ENCODE measurements at places on chromosomes 7 and 10.

DNA sequence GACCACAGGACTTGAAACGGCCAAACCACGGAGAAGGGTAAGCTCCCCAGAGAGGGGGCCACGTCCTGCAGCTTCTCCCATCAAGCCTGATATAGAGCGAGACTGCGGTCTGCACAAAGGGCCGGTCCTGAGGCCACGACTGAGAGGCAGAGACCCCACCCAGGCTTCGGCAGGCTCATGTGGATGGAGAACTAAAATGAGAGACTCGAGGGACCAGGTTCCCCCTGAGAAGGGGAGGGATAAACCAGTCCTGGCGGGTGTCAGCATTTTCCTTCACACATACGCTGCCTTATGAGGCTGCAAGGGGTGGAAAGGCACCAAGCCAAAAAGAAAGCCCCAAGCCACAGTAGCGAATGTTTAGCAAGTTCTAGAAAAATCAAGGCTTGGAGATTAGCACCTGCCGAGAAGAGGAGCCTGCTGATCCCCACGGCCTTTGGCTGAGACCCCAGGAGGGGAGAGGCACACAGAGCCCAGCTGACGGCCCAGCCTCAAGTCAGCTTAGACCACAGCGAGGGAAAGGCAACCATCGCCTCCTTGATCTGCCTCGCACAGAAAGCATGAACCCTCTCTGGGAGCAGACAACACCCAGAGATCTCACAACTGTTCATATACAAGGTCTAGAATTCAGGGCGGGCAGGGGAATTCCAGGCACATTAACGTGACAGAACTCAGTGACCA lies 92.6 kb upstream of the RNF32 start:
- no peak for DNase-seq

GRCh38 chr10:5958077-5958476 lies 19.3 kb downstream of the IL15RA start:
- DNase-seq: no peak

GRCh38 chr7:32515890-32516550 lies 20.7 kb downstream of the AVL9 start:
- no peak for DNase-seq

DNA sequence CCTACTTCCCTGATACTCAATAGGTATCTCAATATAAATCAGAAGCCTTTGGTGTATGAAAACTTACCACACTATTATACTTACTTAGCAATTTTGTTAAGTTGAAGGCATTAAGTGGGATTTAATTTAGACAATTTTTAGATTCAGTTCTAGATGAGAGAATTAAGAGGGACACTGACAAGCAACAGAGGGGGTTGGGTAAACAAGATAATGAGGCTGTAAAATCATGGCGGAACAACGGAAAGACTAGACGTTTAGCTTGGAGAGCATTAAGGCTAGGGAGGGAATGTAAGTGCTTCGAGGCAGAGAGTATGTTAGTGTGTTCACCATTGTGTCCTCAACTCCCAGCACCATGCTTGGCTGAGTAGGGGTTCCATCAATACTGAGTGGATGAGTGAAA lies 71.3 kb downstream of the DENND11 start:
- no peak for DNase-seq

DNA sequence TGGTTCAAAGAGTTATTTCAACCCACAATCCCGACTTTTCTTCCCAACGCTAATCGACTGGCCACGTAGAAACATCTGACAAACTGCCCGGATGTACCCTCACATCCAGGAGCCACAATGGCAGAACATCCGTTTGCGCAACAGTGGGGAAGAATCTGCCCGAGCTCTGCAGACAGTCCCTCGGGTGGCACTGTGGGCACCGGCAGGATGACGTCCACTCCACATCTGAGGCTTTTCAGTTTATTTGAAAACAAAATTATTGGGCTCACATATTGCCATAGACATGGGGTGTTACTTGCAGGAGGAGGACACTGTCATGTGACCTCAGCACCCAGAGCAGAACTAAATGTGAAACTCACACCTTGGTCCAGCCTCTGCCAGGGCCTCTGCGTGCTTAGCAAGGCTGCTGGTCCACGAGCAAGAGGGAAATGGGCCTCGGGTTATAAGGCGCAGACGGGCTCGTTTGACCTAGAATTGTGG lies 84.1 kb downstream of the MKI67 start:
- DNase-seq: peak; percentile 76

GRCh38 chr10:119281581-119282071 lies 74.3 kb downstream of the GRK5 start:
- peak; percentile 22 for DNase-seq

GRCh38 chr7:144812379-144813283 lies 23.2 kb downstream of the TPK1 start:
- no peak for DNase-seq

GRCh38 chr7:48304641-48305040 lies 133.4 kb downstream of the ABCA13 start:
- no peak for DNase-seq

DNA sequence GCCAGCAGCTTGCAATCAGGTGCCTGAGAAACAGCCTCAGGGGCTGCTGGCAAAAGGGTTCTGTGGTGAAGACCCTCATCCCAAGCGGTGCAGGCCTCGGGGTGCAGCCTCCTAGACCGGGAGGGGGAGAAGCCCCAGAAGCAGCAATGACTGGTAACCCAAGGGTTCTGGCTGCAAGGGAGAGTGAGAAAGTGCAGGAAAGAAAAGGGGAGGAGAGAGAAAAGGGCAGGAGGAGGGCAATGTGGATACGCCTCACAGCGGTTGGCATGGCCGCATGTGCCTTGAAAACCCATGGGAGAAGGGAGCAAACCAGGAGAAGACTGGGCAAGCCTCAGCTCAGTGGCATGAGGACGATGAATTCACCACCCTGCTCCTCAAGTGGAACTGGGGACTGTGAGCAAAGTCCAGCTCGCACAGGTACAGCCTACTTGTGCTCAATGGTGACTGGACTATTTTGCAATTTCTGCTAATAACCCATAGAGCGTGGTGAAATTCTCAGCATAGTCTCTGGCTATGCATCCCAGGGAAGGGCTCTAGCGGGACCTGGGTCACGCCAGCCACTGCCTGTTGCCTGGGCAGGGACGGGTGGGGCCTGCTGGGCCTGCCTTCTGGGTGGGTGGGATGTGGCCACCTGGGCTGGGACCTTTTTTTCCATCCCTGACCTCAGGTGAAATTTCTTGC lies 6.2 kb downstream of the CLRN3 start:
- DNase-seq: no peak

DNA sequence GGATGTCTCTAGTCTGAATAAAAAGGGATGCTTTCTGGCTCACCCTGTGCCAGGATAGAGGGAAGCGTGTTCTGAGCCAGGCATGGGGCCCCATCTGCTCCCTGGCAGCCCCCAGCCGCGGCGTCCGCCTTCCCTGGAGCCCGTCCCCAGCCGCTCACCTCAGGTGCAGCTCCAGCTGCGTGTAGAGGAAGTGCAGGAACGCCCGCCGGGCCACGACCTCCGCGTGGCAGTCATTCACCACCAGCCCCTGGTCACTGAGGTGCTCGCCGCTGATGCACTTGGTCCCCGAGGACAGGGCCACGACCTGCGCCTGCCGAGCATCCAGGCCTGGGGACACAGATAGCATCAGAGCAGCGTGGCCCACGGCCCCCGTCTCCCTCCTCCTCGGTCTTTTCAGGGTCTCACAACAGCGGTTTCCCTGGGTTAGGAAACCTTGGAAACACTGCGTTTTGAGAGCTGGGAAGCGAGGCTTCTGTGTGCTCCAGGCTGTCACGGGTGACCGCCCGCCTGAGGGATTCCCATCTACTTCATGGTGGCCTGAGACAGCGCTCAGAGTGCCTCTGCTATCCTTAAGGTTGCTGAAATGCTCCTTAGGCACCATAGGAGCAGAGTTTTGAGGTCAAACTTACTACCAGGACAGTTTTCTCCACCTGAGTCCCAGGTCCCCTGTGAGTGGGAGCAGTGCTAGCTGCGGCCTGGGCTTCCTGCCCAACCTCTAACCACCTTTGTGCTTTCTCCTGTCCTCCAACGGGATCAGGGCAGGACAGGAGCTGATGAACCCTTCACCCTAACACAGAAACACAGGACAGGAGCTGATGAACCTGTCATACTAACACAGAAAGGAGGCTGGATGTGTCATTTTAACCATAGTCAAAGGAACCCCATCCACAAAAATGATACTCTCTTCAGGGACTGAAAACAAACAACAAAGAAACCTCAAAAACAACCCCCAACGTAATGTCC lies 186.1 kb downstream of the WDR37 start:
- DNase-seq: peak; percentile 69

GRCh38 chr7:50851891-50852290 lies 69.2 kb upstream of the GRB10 start:
- no peak for DNase-seq

DNA sequence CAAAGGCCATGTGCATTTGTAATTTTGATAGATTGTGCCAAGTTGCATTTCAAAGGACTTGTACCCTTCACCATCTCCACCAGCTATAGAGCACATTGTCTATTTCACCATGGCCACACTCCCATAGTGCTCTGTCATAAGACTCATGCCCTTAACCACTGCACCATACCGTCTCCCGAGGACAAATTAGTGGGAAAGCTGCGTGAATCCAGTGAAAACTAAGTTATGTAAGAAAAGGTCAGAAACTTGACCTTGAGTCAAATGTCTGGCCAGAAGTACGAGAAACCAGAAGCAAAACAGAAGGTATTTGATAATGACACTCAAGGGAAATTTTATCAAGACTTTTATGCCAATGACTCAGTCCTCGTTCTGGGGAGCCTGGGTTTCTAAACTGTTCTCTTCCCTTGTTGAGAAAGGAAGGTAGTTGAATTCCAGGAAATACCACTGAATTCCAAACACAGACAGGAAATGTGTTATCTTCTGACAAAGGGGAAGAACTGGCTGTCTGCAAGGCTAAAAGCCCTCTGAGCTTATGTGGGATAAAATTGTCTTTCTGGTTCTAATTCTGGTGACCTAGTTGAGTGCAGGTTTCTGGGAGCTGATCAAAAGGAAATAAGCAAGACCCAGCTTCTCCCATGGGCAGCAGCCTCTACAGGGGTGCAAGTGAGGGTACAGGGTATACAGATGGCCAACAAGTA lies 49.7 kb downstream of the CDK1 start:
- DNase-seq: no peak

- no peak for DNase-seq
These were observed 40.5 kb downstream of the ADRB1 start for GRCh38 chr10:114084215-114084614.

DNA sequence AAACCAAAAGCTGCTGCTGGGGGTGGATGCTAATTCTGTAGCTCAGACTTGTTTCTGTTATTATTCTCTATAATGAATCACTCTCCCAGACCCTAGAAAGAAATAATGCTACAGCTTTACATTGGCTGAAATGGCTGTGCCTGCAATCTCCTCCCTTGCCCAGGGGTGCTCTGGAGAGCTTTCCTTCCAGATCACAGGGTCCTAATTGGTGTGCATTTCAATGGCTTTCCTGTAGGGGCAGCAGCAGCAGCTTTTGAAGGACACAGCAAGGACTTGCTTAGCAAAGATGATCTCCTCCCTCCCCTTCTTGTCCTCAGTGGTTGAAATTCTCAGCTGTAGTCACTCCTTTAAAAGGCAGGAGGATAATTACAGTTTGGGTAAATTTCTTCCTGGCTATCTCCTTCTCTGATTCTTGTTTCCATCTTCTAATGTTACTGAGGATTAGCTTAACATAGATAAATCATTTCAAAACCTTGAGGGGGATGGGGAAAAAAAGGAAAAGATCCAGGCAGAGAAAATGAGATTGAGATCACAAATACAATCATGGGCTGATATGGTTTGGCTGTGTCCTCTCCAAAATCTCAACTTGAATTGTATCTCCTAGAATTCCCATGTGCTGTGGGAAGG lies 120.2 kb upstream of the CTTNBP2 start:
- no peak for DNase-seq

DNA sequence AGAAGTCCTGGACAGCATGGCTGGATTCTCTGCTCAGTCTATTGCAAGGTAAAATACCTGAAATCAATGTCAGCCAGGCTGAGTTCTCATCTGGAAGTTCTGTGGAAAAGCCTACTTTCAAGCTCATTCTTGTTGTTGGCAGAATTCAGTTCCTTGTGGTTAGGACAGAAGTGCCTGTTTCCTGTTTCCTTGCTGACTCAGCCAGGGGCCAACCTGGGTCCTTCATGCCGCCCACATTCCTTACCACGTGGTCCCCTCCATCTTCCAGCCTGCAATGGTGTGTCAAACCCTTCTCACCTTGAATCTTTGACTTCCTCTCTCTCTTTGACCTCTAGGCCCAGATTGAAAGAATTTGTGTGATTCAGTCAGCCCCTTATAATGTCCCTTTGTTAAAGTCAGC lies 197.1 kb upstream of the STK17A start:
- DNase-seq: no peak

DNA sequence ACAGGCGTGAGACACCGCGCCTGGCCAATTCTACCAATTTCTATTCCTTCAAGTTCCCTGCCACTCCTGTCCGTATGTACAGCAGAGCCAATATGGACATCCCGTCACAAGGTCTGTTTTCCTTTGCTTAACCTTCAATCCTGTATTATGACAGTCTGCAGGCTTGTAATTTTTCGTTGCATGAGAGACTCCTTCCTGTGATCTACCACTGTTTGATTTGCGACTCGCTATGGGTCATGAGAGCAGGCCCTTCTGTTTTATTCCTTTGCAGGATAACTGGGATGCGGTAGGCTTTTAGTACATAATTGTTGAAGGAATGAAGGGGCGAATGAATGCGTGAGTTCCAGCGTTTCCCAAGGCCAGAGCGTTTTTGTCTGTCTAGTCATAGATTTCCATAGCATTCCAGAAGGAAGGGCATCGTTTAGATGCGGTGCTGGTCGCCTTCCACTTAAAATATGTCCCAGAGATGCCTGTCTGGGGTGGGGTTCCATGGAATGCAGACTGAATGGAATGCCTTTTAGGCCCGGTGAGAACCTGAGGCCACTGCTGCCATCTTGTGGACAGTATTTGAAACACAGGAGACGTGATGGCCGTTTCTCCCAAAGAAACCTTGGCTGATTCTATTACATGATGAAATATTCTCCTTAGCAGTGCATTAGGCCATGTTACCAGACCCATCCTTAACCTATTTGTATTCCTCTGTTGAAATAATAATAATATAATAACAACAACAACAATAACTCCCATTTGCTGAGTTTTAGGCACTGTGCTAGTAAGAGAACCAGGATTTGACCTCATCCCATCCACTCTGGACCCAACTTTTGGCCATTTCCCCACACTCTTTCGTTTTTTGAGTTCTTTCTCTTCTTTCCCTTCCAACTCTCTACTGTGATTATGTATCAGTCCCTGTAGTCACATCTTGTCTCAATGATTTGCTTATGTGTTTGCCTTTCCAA lies 193.2 kb downstream of the MYOF start:
- DNase-seq: no peak

GRCh38 chr10:97575127-97575668 lies 2.6 kb downstream of the ANKRD2 start:
- DNase-seq: peak; percentile 45

GRCh38 chr10:3757638-3758490 lies 27.1 kb downstream of the KLF6 start:
- peak; percentile 87 for DNase-seq

- DNase-seq: no peak
These were observed 44.7 kb upstream of the TMEM229A start for GRCh38 chr7:124077546-124077945.

- DNase-seq: peak; percentile 78
These were observed 3.0 kb downstream of the CHPF2 start for GRCh38 chr7:151235091-151235787.

All from spleen (tissue), 13 donors.